ENCODE measurements at places on chromosomes 4 and X.

- no peak for DNase-seq
These were observed 28.2 kb upstream of the ATRX start for GRCh38 chrX:77814210-77814609.

DNA sequence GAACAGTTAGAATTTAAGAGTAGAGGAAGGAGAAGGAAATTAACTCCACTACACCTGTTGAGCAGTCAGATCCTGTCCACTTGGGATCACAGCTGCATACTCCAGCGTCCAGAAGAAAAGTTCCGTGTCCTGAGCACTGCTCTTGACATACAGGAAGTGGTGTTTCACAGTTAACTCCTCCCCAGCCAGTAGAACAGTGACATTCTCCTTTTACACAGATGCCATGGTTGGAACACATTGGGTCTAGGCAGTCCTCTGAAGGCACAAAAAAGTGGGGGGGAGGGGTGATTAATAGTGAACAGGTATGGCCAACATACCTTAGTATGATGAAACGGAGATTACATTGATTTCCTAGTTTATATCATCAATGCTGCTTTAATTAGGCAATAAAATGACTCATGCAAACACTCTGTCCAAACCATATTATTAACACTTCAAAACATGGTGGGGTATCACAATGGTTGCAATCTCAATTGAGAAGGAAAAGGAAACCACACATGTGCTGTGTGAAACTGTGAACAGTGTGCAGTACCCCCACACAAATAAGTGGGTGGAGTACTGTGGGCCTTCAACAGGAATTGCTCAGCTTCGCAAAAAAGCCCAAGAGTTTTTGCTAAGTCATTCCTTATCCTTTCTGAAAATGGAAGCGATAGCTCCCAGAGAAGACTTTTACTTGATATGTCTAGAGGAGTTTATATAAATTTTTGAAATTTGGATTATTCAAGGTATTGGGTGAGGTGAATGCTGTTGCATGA is 295.6 kb downstream of the SH2D1A start:
- DNase-seq, result peak; percentile 0

- DNase-seq, result no peak
These were observed 270.7 kb downstream of the FBXW7 start for GRCh38 chr4:152265149-152265621.

DNA sequence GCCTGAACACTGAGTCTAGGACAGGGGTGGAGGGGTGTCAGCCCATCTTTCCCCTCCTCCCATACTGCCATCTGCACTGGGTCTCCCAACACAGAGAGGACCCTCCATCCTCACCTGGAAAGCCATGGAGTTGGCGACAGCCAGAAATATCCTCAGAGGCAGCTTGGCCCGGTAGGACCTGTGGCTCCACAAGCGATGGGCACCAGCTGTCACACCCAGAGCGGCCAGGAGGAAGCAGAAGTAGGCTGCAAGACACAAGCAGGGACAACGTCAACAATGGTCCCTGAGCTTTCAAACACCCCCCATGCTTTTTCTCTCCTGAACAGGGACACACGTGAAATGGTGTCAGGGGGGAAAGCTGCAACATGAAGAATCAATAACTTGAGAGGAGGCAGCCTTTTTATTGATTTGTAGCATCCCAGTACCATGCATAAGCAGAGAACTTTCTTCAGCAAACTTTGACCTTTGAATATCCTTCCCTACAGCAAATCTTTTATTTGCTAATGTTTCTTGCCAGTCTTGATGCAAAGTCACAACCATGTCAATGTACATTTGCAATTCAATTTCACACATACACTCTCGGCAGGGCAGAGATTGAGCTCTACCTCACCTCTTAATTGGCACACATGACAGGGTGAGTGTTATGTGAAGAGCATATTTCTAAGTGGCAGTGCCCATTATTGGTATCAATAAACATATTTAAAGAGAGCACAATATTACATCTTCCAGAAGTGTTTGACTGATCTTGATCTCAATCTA is 93.2 kb downstream of the SCD5 start:
- DNase-seq, result no peak

GRCh38 chrX:85941275-85941674 is 106.1 kb downstream of the CHM start:
- DNase-seq, result no peak

- no peak for DNase-seq
These were observed 48.6 kb upstream of the RASL11B start for GRCh38 chr4:52813546-52813945.

DNA sequence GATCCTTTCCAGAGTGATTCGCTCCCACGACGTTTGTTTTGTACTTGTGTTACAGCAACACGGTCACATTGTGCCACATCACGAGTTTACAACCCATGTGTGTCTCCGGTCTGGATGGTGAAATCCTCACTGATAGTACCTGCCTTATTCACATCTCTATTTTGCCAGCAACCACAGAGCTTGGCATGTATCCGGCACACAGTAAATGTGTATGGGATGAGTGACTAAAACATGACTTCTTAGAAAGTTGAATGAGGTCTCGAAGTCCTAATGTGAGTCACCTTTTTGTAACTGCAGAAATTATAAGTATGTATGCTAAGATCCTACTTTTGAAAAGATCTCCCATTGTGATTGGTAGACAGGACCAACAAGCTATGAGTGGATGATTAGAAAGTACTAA is 7.5 kb downstream of the STOX2 start:
- DNase-seq, result no peak

DNA sequence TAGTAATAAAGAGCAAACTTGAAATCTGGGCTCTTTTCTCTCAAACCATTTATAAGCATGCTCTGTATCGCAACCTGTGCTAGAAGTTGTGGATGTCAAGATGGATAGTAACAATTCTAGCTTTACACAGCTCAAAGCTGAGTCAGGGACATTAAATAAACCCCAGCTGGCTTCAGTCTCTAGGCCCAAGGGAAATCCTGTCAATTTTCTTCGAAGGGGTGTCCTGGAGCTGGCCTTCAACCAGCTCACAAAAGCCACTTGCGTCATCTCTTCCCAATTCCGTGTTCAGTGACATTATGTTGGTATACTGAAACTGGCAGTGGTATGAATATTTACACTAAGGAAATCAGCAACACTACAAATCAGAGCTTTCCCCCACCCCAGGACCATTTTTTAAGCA is 89.8 kb upstream of the PRKG2 start:
- DNase-seq, result no peak

GRCh38 chr4:186754976-186755375 is 31.3 kb upstream of the FAT1 start:
- no peak for DNase-seq

GRCh38 chrX:135331525-135331924 is 22.2 kb downstream of the ETDC start:
- DNase-seq, result no peak

Measured in CD4-positive, alpha-beta T cell treated with Interleukin-15 for 4 hours (primary cell).